GM20000 (cell line): ENCODE measurements at places on chromosomes 5 and 9.

DNA sequence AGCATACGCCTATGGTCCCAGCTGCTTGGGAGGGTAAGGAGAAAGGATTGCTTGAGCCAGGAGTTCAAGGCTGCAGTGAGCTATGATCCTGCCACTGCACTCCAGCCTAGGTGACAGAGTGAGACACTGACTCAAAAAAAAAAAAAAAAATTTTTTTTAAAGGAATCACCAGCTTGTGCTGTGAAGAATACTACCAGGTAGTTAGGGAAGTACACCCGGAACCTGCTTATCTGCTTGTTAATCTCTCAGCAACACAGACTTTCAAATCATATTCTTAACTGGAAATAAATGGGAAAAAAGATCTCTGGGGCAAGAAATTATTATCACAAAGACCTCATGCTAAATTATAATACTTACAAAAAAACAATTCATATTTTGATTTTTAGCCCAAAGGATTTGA, 26.4 kb upstream of the PRRC2B start:
- DNase-seq = no peak

DNA sequence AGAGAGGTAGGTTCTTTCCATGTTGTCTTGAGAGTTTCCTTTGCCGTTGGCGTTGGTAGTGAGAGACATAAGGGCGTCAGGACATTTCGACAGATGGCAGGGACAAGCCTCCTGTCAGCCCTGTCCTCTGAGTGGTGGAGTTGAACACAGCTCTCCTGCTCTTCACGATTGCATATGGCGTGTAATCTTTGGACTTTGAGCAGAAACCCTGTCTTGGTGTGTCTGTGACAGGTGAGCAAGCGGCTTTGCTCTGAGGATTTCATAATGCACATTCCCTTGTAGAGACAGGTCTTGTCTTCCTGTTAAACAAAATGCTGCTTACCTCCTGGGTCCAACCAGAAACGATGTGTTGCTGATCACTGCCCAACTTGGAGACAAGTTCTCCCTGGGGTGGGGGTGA, 146.5 kb downstream of the NXNL2 start:
- DNase-seq = no peak

- no peak for DNase-seq
These were observed 66.1 kb downstream of the KIF24 start for GRCh38 chr9:34262971-34263370.

- no peak for DNase-seq
These were observed 1198.6 kb upstream of the ACO1 start for GRCh38 chr9:31185831-31186230.
